Parietal lobe (tissue), 2 donors: ENCODE measurements at places on chromosomes 4 and X. TPM values are rescaled to one million over a fixed set of nuclear protein-coding genes. Genes with fewer than 3 reads are reported as not detected.

RBM10 gene
- 43.2 TPM for total RNA-seq

GALNTL6 gene
- 16.9 TPM for total RNA-seq

OTUD6A gene
- total RNA-seq: not detected

GLA gene
- total RNA-seq: 24.4 TPM

PWWP3B gene
- 0.63 TPM for total RNA-seq

TEX13D gene
- not detected for total RNA-seq

TXK gene
- 2.8 TPM for total RNA-seq

FATE1 gene
- not detected for total RNA-seq

POU3F4 gene
- 18.8 TPM for total RNA-seq

BGN gene
- total RNA-seq: 4.7 TPM

HTR2C gene
- total RNA-seq: 2.8 TPM

LRAT gene
- 0.94 TPM for total RNA-seq

RIPPLY1 gene
- total RNA-seq: not detected

RBM41 gene
- total RNA-seq: 36.0 TPM

PHEX gene
- total RNA-seq: 3.1 TPM

PCSK1N gene
- total RNA-seq: 63.5 TPM

IL1RAPL1 gene
- total RNA-seq: 16.0 TPM

CRMP1 gene
- 680 TPM for total RNA-seq

ATP1B4 gene
- total RNA-seq: not detected

TMEM131L gene
- total RNA-seq: 81.7 TPM

SLC38A5 gene
- total RNA-seq: 28.8 TPM

ARR3 gene
- total RNA-seq: not detected

SASH3 gene
- total RNA-seq: 0.94 TPM

MAGEE2 gene
- 5.3 TPM for total RNA-seq

NUDT11 gene
- total RNA-seq: 65.1 TPM

GALNT7 gene
- 22.2 TPM for total RNA-seq

PPP1R2C gene
- not detected for total RNA-seq

KLHL4 gene
- 36.3 TPM for total RNA-seq

ADH1A gene
- total RNA-seq: not detected

TET2 gene
- 73.2 TPM for total RNA-seq
